GM12878 (cell line): ENCODE measurements at places on chromosomes 2 and 18. TPM values are rescaled to one million over a fixed set of nuclear protein-coding genes. Genes with fewer than 3 reads are reported as not detected.

The MC5R gene
- polyA plus RNA-seq, result not detected in 2 replicates

The ONECUT2 gene
- polyA plus RNA-seq, result not detected in 2 replicates

The AP1S3 gene
- 14.3 and 14.6 TPM in 2 replicates for polyA plus RNA-seq

The SIX2 gene
- not detected in 2 replicates for polyA plus RNA-seq

The L3MBTL4 gene
- polyA plus RNA-seq, result 2.1 and 3.5 TPM in 2 replicates

The PROKR1 gene
- not detected in 2 replicates for polyA plus RNA-seq
